ENCODE measurements at places on chromosomes 2 and 18.

- no peak for DNase-seq
Measured at GRCh38 chr2:228728961-228729360, 542.1 kb downstream of the PID1 start.

GRCh38 chr2:33897741-33898140, 298.6 kb upstream of the FAM98A start:
- no peak for DNase-seq

DNA sequence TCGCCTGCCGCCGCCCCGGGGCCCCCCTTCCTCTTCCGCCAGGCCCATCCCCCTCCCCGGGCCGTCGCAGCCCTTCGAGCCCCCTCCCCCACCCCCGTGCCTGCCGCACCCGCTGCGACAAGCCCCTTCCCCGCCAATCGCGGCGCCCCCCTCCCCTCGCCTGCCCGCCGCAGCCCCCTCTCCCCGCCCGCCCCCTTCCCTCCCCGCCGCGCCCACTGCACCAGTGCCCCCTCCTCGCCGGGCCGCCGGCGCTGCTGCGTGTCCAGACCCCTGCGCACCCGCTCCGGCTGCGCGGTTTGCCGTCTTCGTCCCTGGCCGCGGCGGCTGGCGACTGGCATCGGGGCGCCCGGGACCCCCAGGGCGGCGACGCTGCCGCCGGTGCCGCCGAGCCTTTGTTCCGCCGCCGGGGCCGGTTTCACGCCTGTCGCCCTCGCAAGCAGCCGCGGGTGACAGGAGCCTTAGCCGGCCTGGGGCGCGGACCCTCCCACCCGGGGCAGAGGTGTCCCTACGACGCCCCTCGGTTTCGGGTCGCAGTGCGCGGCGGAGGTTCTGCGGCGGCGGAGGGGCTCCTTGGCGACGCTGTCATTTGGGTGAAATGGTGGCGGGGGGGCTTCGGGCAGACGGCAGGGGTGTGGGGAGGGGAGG, 18.1 kb downstream of the GPC1 start:
- no peak for DNase-seq

- peak; percentile 20 for DNase-seq
Measured at GRCh38 chr2:10080536-10081304, 509 bp upstream of the CYS1 start.

DNA sequence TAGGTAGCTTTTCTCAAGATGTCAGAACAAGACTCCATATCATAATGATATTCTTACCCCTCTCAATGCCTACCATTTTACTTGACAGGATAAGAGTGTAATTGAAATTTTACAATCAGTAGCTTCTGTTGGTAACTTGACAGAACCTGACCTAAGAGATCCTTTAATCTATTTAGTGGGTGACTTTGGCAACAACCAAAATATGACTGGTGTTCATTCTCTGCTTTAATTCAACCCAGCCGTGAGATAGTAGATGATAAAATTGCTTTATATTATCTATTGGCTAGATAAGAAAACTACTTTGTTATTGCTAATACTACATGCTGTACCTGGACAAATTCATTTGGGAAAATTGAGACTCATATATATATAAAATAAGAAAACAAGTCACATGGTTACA, 770.2 kb upstream of the NXPH2 start:
- no peak for DNase-seq

DNA sequence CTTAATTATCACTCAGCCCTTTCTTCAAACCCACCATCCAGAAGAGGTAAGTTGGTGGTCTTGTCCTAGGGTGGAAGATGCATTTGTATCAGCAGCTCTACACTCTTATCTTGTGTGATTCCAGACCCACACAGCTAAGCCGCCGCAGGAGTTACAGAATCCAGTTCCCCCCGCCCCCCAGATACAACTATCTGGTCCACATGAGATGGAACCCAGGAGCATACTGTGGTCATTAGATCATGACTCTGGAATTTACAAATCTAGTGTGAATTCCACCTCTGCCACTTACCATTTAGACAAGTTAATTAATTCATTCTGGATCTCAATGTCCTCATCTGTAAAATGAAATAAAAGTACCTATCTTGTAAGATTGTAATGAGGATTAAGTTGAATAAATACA, 486.4 kb downstream of the BCL11A start:
- no peak for DNase-seq

GRCh38 chr2:103152556-103152955, 390.7 kb downstream of the TMEM182 start:
- DNase-seq: no peak

GRCh38 chr2:236085211-236085610, 83.0 kb downstream of the GBX2 start:
- no peak for DNase-seq

- DNase-seq: no peak
Measured at GRCh38 chr18:14965553-14965952, 217.6 kb downstream of the ANKRD30B start.
